ENCODE measurements at places on chromosomes 1 and 21.

GRCh38 chr1:3514404-3514803 lies 59.9 kb downstream of the ARHGEF16 start:
- no peak for DNase-seq

DNA sequence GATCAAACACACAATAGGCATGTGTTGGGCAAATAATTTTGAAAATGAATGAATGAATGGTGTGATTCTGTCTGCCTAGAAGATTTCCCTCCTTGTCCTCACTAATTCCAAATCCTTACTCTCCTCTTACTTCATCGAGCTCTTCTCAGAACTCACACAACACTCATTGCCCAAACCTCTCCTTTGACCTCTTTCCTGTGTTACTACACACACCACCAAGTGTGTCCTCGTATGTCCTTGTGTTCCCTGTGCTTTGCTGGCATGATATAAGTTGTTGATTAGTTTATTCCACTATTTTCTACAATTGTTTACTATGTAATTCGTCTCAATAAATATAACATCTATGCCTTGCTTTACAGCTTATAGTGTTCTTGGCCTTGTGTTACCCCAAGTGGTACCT lies 41.4 kb upstream of the GALNT2 start:
- no peak for DNase-seq

- DNase-seq: no peak
These were observed 24.7 kb upstream of the LRRC47 start for GRCh38 chr1:3821004-3821403.

DNA sequence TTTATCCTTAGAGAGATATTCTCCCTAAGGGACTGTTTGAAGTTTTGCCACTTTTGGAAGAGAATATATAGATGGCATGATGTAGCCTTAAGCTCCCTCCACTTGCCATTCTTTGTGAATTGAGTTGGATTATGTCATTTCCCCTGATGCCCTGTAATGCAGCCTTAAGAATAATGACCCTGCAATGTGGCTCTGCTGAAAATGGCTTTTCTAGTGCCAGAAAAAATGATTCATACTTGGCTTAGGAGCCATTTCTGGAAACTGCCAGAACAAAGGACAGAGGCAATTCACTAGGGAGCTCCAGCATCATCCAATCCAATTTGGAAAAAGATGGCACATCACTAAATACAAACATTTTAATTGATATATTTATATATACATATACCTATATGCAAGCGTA lies 265.3 kb downstream of the SPATA17 start:
- no peak for DNase-seq

DNA sequence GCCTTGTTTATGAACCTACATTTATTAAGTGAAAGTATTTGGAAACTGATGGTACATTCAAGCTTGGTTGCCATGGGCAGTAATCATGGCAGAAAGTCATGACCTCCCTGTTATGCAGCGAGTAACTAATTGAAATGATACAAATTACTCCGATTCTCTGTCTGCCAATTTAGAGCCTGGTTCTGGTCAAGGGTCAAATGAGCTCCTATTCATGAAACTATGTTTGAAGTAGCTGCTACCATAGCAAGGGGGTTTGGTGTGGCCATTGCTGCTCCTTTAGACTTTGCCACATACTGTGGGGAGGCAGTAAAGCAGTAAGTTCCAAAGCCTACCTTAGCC lies 187.2 kb upstream of the FOXD3 start:
- DNase-seq: no peak

GRCh38 chr1:244254467-244254866 lies 197.2 kb downstream of the ADSS2 start:
- no peak for DNase-seq

GRCh38 chr1:54137534-54138061 lies 15.2 kb downstream of the CDCP2 start:
- DNase-seq: no peak

DNA sequence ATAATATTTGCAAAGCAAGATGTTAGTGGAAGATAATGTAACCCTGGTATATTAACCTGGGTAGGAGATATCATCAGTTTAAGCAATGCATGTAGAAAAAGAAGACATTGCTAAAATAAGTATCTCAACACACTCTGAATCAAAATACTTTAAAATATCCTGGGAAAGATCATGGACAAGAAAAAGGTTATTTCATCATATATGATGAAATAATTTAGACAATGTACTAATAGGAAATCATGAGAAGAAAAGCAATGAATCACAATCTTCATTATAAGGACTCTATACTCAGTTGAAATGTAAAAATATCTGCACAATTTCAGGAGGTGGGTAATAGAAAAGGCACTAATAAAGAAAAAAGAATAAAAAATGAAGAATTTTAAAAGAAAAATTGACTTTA lies 158.8 kb downstream of the KCNT2 start:
- no peak for DNase-seq

DNA sequence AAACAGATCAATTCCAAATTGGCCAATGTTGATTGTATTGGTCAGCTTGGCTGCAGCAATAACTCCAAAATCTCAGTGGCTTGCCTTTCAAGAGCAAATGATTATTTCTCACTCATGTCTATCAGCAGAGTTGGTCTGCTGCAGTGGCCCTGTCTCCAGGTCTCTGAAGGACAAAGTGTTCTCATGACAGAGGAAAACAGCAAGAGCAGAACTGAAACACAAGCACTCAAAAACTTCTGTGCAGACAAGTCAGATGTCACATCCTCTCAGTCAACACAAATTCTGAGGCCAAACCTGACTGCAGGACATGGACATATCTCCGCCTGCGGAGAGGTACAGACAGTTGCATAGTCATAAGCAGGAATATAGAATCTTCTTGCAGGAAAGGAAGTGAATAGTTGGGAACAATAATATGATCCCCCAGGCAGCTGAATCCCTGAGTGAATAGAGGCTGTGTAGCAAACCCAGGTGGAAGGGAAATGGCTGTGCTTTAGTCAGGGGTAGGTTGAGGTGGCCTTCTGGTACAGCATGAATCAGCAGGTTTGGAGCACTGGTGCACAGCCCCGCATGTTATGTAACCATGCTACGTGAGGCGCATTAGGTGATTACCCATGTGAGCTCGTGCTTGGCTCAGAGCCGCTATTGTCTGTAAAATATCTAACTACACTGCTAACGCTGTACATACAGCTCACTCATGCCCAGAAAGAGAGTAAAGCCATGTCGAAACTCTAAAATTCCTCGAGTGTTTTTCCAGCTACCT lies 17.1 kb upstream of the UBE2U start:
- no peak for DNase-seq

DNA sequence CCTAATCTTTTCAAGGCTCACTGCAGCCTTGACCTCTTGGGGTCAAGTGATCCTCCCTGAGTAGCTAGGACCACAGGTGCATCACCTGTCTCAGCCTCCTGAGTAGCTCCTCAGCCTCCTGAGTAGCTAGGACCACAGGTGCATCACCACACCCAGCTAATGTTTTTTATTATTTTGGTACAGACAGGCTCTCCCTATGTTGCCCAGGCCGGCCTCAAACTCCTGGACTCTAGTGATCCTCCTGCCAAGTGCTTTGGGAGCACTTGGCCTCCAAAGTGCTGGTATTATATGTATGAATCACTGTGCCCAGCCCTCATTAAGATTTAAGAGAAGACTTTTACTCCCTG lies 58.5 kb upstream of the S1PR1 start:
- DNase-seq: no peak

- no peak for DNase-seq
These were observed 31.4 kb upstream of the CD84 start for GRCh38 chr1:160610569-160611242.

DNA sequence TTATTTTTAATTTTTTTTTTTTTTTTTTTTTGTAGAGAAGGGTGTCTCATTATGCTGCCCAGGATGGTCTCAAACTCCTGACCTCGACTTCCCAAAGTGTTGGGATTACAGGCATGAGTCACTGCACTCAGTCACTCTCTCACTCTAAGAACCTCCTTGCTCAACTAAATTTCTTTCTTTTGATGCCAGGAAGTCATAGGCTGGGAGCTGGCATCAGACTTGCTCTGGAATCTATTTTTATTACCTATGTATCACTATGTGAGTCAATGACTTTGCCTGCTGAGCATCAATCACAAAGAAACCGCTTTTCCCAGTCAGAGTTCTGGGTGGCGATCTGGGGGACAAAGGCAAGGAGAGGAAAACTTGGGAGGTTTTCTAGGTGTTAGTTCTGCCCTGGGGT lies 35.5 kb upstream of the PARP1 start:
- no peak for DNase-seq

DNA sequence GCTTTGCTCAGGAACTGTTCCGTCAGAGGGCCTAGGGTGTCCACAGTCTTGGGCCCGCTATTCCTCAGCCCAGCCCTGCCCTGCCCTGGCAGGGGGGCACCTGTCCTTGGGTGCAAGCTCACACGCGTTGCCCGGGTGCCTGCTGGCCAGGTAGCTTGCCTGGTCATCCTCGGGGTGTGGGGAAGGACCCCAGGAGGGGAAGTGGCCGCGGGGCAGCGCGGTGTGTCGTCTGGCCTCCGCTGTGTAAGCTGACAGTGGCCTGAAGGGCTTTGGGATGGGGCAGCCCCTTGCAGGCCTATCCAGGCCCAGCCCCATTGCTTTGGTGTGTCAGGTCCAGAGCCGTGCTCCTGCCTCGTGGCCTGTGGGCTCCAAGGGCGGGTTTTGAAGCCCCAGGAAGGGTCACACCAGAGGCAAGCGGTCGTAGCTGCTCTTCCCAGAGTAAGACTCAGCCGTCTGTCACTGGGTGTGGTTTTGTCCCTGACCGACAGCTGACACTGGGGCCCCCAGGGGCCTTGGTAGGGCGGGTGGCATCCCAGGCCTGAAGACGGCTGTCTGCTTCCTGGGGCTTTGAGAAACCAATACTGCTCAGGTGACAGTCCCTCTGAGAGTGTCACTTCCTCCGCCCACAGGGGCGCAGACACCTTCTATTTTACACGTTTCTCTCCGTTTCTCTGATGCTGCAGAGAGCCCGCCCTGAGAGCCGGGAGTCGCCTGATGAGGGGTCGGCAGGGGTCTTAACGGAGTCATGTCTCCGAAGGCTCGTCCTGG lies 72.1 kb downstream of the SKI start:
- DNase-seq: no peak

DNA sequence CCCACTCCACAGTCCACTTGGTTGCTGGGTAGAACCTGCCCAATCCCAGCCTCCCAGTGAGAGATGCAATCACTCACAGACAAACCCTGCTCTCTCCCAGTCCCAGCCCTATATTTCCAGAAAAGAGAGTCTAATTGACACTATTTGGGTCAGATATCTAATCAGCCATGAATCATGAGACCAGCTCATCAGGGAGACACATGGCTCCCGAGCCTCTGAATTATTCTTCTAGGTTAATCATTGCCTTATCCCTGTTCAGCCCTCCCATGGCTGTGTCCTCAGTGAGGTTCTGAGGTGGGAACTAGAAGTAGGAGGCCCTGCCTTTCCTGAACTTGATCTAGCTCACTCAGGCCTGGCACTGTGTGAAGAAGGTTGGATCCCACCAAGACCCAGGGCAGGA lies 49.9 kb upstream of the ZC3H12A start:
- no peak for DNase-seq

GRCh38 chr1:63004868-63005267 lies 220.9 kb downstream of the ATG4C start:
- no peak for DNase-seq

- DNase-seq: no peak
These were observed 882 bp downstream of the VPS13D start for GRCh38 chr1:12230549-12231275.

DNA sequence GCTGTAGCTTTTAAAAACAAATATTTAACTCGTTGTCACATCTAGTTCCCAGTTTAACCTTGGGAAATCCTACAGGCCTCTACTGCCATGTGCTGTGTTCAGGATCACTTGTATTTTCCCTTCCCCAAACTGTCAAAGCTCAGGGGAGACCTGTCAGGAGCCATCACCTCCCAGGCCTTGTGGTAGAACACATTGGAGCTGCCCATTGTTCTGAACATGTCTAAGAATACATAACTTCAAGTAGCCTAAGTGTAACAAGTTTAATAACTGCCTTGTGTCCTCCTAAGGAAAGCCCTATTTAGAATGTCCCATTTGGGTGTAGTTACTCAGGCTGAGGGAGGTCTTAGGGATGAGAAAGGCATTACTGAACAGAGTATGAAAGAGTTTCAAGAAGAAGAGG lies 28.6 kb upstream of the PIGC start:
- no peak for DNase-seq

- DNase-seq: no peak
These were observed 34.8 kb downstream of the KCNQ4 start for GRCh38 chr1:40818264-40818961.

DNA sequence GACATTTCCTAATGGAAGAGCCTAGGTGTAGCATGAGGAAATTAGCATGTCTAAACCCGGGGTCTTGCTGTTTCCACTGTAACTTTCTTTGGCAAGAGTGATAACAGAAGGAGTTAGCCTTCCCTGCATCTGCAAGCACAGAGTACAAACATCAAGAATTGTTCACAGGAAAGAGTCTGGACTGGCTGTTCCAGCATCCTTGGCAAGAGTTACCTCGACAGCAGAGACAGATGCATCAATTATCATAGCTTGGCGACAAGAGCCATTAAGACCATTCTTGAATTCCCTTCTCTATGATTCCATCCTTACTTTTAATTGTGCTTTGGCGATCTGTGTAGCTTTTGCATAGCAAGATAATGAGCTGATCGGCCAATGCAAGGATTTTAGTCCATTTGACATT lies 82.8 kb upstream of the RALGPS2 start:
- no peak for DNase-seq

DNA sequence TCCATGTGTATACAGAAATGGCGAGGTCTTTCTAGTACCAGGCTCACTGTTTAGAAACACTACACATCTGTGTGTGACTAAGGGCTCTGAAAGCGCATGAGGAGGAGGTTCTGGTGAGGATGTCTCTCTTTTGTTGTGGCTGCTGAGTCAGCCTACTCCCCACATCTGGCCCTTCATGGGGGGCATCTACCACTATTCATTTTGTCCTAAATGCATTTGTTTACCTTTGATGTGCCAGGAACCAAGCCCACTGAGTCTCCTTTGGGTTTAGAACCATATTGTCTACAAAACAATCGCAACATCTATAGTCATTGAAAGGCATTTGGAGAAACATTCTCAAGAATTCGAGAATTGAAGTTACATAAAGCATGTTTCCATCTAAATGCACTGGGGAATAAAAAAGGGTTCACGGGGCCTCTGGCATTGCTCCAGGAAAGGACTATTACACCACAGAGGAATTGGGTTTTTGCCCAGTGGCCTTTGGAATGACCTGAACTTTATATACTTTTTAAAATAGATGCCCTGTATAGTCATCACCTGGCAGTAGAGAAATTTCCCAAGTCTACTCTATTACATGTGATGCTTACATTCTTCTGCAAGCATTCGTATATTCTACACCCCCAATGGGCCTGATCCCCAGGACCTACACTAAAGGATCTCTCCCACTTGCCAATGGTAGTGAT lies 35.1 kb upstream of the ADORA3 start:
- DNase-seq: no peak

DNA sequence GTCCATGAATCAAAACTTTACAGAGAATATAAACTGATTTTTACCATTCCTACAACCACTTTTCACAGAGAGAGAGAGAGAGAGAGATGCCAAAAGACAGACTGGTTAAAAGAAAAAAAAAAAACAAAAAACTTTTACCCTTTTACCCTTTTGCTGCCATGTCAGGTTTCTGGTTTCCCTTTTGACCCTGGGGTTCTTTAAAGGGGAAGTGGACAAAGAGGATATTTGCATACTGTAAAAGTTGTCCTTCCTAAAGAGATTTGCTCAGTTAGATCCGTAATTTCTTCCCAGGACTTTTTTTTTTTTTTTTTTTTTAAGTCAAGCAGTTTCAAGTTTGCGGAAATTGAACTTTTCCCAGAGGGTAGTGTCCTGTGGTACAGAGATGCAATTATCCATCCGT lies 287.8 kb upstream of the RGS18 start:
- DNase-seq: no peak

- DNase-seq: no peak
These were observed 48.5 kb upstream of the ZNF644 start for GRCh38 chr1:91070298-91070697.

Data from SK-N-DZ (cell line).